ENCODE measurements at places on chromosomes 3 and 15.

GRCh38 chr15:39108021-39108420 is 472.9 kb upstream of the THBS1 start:
- no peak for DNase-seq

DNA sequence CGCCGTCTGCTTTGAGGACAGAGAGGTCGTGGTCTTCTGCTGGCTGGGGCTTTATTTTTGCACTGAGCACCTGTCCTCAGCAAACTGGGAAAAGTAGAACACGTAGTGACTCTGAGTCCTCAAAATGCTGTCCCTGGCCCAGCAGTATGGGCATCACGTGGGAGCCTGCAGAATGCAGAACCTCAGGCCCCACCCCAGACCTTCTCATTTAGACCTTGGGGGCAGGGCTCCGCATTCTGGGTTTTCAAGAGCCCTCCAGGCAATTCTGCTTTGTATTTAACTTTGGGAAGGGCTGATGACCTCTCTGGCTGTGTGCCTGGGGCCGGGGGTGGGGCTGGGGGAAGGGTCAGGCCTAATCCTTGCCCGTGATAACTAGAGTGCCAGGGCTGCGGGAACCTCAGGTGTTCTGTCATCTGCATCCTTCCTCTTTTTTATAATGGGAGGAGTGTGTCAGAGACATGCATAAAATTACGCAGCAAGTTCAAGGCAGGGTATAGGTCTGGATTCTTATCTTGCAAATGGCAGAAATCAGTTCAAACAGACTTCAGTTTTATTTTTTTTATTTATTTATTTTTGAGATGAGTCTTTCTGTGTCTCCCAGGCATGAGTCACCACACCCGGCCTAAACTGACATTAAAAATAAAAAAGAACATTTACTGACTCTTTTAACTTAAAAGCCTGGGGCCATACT is 11.1 kb downstream of the SLC6A6 start:
- no peak for DNase-seq

GRCh38 chr3:50380405-50381085 is 21.2 kb upstream of the TMEM115 start:
- DNase-seq, result no peak

DNA sequence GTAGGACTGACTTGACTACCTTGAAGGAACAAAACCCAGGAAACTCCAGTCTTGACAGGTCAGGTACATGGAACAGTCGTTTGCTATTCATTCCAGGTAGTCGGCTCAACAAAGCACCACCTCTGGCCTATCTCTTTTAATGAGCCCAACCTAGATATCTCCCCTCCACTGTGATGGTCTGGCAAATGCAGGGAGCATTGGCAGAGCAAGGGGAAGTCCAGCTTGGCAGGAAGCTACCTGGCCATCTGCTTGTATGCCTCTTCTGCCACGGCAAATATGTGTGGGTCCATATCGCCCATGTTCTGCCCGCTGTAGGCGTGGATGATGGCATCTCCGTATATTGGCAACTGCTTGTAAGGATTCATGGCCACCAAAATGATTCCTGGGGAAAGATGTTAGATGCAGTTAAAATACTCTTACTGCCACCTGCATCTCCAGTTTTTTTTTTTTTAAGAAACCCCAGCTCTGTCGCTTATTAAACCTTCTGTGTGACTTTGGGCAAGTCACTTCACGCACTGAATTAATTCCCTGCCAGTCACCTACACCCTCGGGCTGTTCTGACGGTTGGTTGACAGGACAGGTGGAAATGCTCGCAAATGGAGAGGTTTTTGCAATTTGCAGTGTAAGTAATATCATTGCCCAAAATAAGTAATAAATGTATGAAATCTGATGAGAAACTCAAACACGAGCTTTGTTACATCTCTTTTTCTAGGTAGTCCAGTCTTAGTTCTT is 16.8 kb downstream of the MYO5C start:
- no peak for DNase-seq

DNA sequence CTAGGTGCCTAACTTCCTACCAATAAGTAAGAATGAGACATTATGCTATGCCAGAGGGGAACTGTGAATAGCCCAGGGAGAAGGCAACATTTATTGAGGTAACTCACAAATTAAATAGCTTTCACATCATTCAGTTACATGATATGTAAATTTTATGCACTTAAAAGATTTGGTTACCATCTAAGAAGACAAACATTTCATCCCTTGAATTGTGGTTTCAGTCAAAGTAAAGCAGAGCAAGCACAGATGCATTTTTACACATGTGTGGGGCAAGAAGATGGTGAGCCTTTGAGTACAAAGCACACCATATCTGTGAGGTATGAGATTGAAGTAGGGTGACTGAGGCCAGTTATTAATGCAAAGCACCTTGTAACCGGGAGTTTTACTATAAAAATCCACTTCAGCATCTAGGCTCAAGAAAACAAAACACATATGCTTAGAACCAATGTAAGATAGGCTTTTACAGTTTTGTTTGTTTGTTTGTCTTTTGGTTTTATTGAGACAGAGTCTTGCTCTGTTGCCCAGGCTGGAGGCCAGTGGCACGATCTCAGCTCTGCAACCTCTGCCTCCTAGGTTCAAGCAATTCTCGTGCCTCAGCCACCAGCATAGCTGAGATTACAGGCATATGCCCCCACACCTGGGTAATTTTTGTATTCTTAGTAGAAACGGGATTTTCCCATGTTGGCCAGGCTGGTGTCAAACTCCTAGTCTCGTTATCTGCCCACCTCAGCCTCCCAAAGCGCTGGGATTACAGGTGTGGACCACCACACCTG is 3.5 kb downstream of the PLSCR2 start:
- DNase-seq, result no peak

GRCh38 chr15:40891810-40892446 is 2.3 kb upstream of the VPS18 start:
- no peak for DNase-seq

DNA sequence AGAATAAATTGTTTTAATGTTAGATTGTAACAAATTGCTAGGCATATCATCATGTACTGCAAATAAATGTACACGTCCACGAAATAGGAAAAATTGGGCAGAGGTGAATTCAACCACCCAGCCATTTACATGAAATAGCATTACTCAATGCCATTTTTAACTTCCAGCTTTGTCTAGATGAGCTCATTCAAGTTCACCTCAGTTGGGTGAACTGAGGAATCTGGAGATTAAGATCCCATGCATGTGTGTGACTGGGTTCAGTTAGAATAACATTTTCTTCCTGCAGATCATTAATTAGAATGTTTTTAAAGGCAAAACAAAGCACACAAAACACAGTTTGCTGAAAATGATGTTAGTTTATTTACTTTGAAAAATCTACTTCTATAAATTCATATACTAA is 767.8 kb upstream of the GOLIM4 start:
- no peak for DNase-seq

DNA sequence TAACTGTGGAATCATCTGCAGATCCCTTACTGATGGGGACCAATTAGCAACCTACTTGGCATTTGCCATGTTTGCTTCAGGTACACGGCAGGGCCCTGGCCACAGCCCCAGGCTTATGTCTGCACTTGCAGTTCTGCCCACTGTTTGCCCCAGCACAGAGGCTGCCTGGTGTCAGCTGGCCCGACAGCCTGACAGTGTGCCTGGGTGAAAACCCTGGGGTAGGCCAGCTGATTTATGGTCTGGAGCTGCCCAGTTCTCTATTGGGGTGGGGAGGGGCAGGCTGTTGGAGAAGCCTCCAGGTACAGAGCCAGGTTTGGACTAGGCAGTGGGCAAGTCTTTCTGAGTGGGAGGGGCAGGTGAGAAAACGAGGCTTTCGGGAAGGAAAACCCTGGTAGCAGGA is 11.2 kb upstream of the TGM5 start:
- DNase-seq, result no peak

DNA sequence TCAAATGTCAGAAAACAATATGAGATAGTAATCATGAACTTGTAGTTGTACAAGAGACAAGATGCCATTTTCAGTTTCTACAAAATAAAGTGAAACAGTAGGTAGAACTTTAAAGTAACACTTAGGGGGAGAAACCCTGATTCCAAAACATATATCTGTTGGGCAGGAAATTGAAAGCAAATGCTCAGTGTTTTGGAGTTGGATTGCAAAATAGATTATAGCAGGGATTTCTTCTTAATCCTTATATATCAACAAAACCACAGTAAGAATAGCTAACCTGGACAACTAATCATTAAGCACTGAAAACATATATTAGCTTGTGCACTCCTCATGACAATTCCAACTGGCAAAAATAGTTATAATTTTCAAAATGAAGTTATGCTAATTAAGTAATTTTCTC is 46.9 kb downstream of the COMMD2 start:
- DNase-seq, result no peak

GRCh38 chr3:105385819-105386508 is 19.3 kb downstream of the ALCAM start:
- no peak for DNase-seq

GRCh38 chr3:33682770-33683169 is 35.3 kb downstream of the CLASP2 start:
- no peak for DNase-seq

- DNase-seq, result no peak
These were observed 33.6 kb downstream of the VGLL4 start for GRCh38 chr3:11610044-11610671.

DNA sequence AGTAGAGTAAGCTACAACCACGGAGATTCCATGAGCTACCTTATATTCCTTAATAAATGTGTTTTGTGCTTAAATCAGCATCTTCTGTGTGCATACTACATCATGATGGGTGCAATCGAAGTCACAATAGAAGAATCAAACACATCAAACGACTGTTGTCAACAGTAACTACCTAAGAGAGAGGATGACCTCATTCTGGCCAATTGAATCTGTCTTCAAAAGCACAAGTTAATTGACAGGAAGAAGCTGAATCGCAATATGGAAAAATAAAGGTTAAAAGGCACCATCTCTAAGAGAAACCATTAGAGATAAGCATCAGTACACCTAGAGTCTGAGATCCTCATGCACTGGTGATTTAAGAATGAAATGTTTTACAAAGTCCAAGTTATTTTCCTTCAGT is 39.0 kb downstream of the CD200R1L start:
- DNase-seq, result no peak

- DNase-seq, result no peak
These were observed 98.9 kb downstream of the LSM3 start for GRCh38 chr3:14277557-14277956.

GRCh38 chr3:12300137-12300536 is 11.3 kb downstream of the PPARG start:
- no peak for DNase-seq
